ENCODE measurements at places on chromosomes 12 and 14.

- DNase-seq: no peak
Measured at GRCh38 chr14:51660741-51661140, 9.0 kb downstream of the FRMD6 start.

DNA sequence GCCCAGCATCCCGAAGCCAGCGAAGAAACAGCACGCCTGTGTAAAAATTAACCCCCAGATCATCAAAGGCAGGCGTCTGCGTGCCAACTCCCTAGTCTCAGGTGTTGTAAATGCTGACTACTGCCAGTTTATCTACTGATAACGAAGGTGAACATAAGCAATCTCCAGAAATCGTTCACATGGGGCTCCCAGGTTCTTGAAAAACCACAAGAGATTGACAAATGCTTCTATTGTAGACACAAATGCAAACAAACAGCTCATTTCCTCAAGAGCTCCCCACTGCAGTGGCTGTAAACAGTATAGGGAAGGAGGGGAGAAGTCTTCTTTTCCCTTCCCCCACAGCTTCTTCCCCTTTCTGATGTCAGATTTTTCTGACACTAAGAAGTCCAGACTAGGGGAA, 5.3 kb upstream of the PLEKHG3 start:
- DNase-seq: no peak

GRCh38 chr12:69898236-69898635, 73.2 kb downstream of the MYRFL start:
- DNase-seq: no peak

DNA sequence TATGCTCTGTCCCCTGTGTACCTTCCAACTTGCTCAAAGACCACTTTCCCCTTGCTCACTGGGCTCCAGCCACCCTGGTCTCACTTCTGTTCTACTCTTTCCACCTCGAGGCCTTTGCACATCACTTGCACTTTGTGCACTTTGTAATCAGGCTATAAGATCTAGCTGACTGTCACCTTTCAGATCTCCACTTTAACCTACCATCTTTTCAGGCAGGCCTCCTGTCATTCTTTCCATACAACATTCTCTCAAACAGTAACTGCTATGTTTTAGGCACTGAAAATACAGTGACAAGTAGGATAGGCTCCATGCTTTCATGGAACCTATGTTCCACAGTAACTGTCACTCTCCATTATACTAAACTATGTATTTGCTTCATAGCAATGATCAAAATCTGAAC, 14.0 kb downstream of the CPM start:
- DNase-seq: no peak

GRCh38 chr14:50822501-50823042, 8.4 kb downstream of the NIN start:
- no peak for DNase-seq

All from stimulated activated CD4-positive, alpha-beta T cell treated with anti-CD3 and anti-CD28 coated beads, Interleukin-1b, Interleukin-23, amount 100 ng/mL, for 4 hours (primary cell).